ENCODE measurements at places on chromosomes 13 and 19. TPM values are rescaled to one million over a fixed set of nuclear protein-coding genes. Genes with fewer than 3 reads are reported as not detected.

The FFAR1 gene
- polyA plus RNA-seq: 0.66 TPM

DNA sequence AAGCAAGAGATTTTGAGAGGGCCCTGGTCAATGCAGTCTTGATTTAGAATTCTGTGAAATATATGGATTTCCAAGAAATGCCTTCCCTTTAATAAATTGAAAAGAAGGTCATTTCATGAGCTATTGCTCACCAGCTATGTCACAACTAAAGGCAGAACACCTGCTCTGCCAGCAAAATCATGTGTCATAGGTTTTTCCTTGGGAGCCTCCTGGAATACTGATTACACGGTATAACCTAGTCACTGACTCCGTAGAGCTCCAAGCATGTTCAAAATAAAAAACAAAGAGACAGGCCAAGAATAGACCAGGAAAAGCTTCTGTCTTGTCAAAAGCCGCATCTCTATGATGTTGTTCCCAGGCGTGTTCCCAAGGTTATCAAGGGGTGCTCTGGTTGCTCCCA, 45.5 kb downstream of the HSPH1 start:
- H3K4me1 ChIP-seq: no peaks in the 10 kb centered on the region
- no peak overlapping the region for H3K27ac ChIP-seq
- no peak overlapping the region for H3K4me3 ChIP-seq
- H3K36me3 ChIP-seq: no peaks in the 10 kb centered on the region

- no peak overlapping the region for H3K27ac ChIP-seq
- H3K4me3 ChIP-seq: no peak overlapping the region
- H3K27me3 ChIP-seq: no peaks in the 10 kb centered on the region
Measured at GRCh38 chr13:71831716-71832115, 35.3 kb downstream of the DACH1 start.

The RGL3 gene
- 58.1 TPM for polyA plus RNA-seq

- peak overlapping the region; percentile 49 for H3K4me3 ChIP-seq
- H3K4me1 ChIP-seq: peaks cover 11% of the 10 kb centered on the region
- H3K36me3 ChIP-seq: no peaks in the 10 kb centered on the region
- H3K27me3 ChIP-seq: no peaks in the 10 kb centered on the region
Measured at GRCh38 chr19:44212866-44213346, 574 bp downstream of the ZNF227 start.

- H3K4me3 ChIP-seq: no peak overlapping the region
- H3K27ac ChIP-seq: peak overlapping the region; percentile 39
- H3K4me1 ChIP-seq: peaks cover 71% of the 10 kb centered on the region
- DNase-seq: no peak
- no peaks in the 10 kb centered on the region for H3K36me3 ChIP-seq
Measured at GRCh38 chr19:53849237-53849676, 18.4 kb upstream of the MYADM start.

DNA sequence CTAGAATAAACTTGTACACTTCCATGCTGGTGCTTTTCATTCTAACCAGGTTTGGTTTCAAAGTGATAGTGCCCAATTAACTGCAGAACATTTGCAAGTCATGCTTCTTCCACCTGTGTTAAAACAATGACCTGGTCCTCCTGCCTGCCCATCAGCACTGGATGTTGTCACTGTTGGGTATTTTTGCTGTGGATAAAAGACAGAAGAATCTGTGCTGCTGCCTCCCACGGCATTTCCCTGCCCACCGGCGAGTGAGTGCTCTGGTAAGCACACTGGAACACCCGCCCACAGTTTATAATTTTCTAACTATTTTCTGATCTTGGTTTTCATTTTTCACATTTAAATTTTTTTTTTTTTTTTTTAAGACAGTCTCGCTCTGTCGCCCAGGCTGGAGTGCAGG, 2.3 kb upstream of the AKAP8 start:
- no peak for DNase-seq
- no peaks in the 10 kb centered on the region for H3K27me3 ChIP-seq
- peaks cover 13% of the 10 kb centered on the region for H3K36me3 ChIP-seq
- H3K4me3 ChIP-seq: no peak overlapping the region
- no peak overlapping the region for H3K27ac ChIP-seq
- peaks cover 3% of the 10 kb centered on the region for H3K4me1 ChIP-seq

GRCh38 chr19:31331536-31331935, 17.7 kb downstream of the TSHZ3 start:
- no peaks in the 10 kb centered on the region for H3K36me3 ChIP-seq
- peak overlapping the region; percentile 1 for H3K27ac ChIP-seq
- H3K4me1 ChIP-seq: peaks cover 39% of the 10 kb centered on the region
- no peak for DNase-seq
- H3K27me3 ChIP-seq: no peaks in the 10 kb centered on the region
- H3K4me3 ChIP-seq: no peak overlapping the region

GRCh38 chr19:7515645-7516151, at the start of gene ZNF358:
Gene ZNF358, plus strand, starts transcription at chr19:7516103. Its CDS starts 3,140 bp downstream, at chr19:7519243.
- H3K36me3 ChIP-seq: no peaks in the 10 kb centered on the region
- H3K27ac ChIP-seq: peak within 1 kb of the TSS; percentile 85
- peaks cover 22% of the 10 kb centered on the region for H3K4me1 ChIP-seq
- peak; percentile 66 for DNase-seq
- H3K4me3 ChIP-seq: peak within 1 kb of the TSS; percentile 58

The GPR42 gene
- polyA plus RNA-seq: 0.11 TPM

- no peaks in the 10 kb centered on the region for H3K27me3 ChIP-seq
- no peaks in the 10 kb centered on the region for H3K36me3 ChIP-seq
- H3K4me3 ChIP-seq: no peak overlapping the region
- H3K4me1 ChIP-seq: peaks cover 4% of the 10 kb centered on the region
- no peak for DNase-seq
Measured at GRCh38 chr13:39527961-39528660, 74.9 kb downstream of the LHFPL6 start.

The SLITRK5 gene
- polyA plus RNA-seq: 2.6 TPM

GRCh38 chr19:40366697-40367561, 18.4 kb downstream of the PLD3 start:
- peak overlapping the region; percentile 37 for H3K4me3 ChIP-seq

DNA sequence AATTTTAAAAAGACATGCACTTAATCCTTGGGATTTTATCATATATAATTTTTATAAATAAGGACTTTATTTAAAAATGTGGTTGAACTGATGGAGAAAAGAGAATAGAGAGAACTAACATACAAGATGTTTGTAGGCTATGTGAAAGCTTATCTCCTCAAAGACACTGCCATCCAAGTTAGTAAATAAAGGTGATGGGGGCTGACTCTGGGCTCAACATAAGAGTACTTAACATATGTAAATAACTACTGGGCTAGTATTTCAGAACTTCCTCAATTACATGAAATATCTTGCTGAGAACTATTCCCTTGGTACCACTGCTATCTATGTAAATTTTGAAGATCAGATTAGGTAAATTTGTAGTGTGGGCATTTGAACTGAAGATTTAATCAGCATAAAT, 1017.3 kb upstream of the PCDH20 start:
- no peak overlapping the region for H3K27ac ChIP-seq
- no peaks in the 10 kb centered on the region for H3K27me3 ChIP-seq
- H3K4me1 ChIP-seq: no peaks in the 10 kb centered on the region
- H3K4me3 ChIP-seq: no peak overlapping the region

- no peak overlapping the region for H3K27ac ChIP-seq
- no peak for DNase-seq
- H3K27me3 ChIP-seq: no peaks in the 10 kb centered on the region
Measured at GRCh38 chr13:61857198-61857597, 441.5 kb upstream of the PCDH20 start.

DNA sequence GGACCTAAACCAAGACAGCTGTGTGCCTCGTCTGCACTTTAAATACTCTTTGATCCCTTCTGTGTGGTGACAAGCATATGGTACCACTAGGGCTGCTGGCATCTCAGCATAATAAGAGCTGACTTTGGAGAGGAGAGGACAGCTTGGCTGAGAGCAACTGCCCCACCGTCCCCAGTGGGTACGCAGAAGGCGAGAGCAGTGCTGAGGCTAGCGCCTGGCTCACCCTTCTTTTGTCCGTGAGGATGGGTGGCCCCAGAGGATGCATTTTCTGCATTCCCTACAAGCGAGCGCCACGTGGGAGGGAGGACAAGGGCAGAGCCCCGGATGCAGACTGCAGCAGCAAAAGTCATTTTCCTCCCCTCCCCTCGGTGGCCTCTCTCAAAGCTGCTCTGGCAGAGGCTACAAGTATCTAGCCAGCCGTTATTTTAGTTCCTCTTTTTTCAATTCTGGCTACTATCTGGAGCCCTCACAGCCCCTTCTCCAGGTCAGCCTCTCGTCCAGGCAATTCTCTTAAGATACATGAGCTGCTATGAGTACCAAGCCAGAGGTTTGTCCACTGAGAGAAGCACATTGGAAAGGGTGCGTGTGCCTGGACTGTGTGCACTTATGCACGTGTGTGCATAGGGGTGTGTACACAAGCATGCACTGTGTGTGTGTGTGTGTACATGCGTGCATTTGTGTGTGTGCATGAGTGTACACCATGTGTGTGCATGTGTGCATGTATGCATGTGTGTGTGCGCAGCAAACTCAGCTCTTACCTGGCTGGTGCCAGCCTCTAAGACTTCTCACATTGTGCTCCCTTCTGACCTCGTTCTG, 51.3 kb downstream of the RAB20 start:
- H3K36me3 ChIP-seq: peaks cover 3% of the 10 kb centered on the region
- H3K27ac ChIP-seq: no peak overlapping the region
- peaks cover 31% of the 10 kb centered on the region for H3K4me1 ChIP-seq

DNA sequence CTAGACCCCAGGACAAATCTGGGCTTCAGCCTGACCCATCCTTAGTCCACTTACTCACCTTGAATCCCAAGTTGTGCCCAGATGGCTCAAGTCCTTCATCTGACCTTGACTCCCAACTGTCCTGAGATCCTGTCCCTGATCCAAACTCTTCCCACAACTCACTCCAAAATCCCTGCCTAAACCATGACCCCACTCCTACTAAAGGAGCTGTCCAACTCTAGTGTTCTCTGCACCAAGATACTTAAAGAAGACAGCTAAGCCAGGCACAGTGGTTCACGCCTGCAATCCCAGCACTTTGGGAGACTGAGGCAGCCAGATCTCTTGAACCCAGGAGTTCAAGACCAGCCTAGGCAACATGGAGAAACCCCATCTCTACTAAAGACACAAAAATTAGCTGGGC, 8.5 kb downstream of the POU2F2 start:
- H3K4me3 ChIP-seq: no peak overlapping the region
- H3K4me1 ChIP-seq: no peaks in the 10 kb centered on the region
- no peaks in the 10 kb centered on the region for H3K36me3 ChIP-seq
- H3K27ac ChIP-seq: no peak overlapping the region
- no peak for DNase-seq

GRCh38 chr19:10390652-10391286, 10.4 kb upstream of the TYK2 start:
- H3K27ac ChIP-seq: no peak overlapping the region
- H3K27me3 ChIP-seq: no peaks in the 10 kb centered on the region
- peaks cover 21% of the 10 kb centered on the region for H3K4me1 ChIP-seq
- H3K36me3 ChIP-seq: no peaks in the 10 kb centered on the region
- peak; percentile 65 for DNase-seq

DNA sequence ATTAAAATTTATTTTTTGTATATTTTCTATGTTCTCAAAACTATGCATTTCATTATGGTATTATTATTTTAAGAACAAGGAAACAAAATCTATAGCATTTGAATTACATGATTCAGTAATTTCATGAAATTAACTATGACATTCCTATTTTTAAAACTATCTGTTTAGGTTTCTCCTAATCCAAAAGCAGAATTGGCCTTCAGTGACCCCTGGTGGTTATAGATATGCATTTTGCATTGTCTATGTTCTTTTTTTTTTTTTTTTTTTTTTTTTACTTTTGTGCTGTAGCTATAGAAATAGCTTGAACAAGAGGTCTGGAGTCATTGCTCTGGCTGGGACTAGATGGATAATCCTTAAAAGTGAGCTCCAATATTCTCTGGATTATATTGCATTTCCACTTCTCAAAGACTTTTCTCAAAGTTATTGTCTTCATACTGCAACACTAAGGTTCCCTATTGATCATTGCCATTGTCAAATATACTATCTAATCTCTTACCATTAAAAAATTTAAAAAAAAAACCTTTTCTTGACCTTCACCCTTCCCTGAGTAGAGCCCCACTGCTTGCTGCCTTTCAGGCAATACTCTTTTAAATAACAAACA, 15.9 kb upstream of the DNAJC3 start:
- H3K27me3 ChIP-seq: no peaks in the 10 kb centered on the region
- no peak for DNase-seq
- no peak overlapping the region for H3K27ac ChIP-seq

The PALM gene
- polyA plus RNA-seq: 40.3 TPM

DNA sequence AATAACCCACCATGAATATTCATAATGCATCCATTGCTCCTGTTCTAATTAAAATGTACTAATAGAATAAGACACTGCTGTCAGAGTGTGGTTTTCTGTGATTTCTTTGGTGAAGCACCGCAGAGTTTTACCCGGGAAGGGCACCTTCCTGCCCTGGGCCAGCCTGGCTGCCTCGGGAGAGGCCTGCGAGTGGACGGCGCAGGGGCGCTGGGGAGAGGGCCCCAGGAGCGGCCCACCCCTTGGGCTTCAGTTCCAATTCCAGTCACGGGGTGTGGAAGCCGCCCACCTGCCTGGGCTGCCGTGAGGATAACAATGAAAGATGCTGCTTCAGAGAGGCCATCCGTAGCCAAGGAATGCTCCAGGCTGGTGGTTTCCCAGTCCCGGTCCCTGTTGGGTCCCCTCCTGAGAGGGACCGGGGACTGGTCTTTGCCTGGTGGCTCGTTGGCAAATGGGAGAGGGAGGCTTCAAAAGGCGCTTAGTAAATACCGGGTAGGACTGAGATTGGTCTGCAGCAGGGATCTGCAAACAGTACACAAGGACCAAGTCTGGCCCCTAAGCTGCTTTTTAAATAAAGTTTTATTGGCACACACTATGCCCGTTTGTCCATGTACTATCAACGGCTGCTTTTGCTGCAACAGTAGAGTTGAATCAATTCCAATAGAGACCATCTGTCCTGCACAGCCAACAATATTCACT, 18.0 kb downstream of the TCF3 start:
- H3K27ac ChIP-seq: no peak overlapping the region
- H3K4me1 ChIP-seq: no peaks in the 10 kb centered on the region
- H3K4me3 ChIP-seq: no peak overlapping the region
- no peaks in the 10 kb centered on the region for H3K27me3 ChIP-seq
- no peaks in the 10 kb centered on the region for H3K36me3 ChIP-seq

GRCh38 chr19:28472843-28473242, 740.1 kb downstream of the UQCRFS1 start:
- peak overlapping the region; percentile 55 for H3K27ac ChIP-seq
- DNase-seq: peak; percentile 27
- H3K4me1 ChIP-seq: no peaks in the 10 kb centered on the region
- H3K27me3 ChIP-seq: no peaks in the 10 kb centered on the region
- no peak overlapping the region for H3K4me3 ChIP-seq

The CYP2A7 gene
- polyA plus RNA-seq: 0.36 TPM

GRCh38 chr19:6753178-6754031, 13.8 kb downstream of the SH2D3A start:
- no peak overlapping the region for H3K27ac ChIP-seq
- peak overlapping the region; percentile 21 for H3K4me3 ChIP-seq
- H3K4me1 ChIP-seq: peaks cover 14% of the 10 kb centered on the region
- H3K36me3 ChIP-seq: peaks cover 69% of the 10 kb centered on the region

DNA sequence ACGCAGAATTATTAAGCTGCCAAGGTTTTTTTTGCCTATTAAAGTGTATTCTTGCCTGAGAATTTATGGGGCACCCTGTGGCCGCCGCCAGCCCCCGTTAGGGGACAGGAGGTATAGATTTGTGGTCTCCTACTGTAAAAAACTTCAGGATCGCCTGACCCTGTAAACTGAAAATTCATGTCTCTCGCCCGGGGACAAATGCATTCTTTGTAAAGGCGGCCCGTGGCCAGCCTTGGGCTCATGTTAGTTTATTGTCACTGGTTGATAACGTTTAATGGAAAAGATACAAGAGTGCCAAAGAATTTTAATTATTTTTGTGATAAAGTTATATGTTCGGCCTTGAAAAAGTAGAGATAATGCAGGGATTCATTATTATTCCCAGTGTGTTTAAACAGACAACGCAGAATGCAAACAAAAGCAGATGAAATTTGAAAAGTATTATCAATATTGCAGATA, 141.7 kb downstream of the URI1 start:
- H3K27me3 ChIP-seq: no peaks in the 10 kb centered on the region
- DNase-seq: peak; percentile 40
- no peaks in the 10 kb centered on the region for H3K4me1 ChIP-seq
- no peaks in the 10 kb centered on the region for H3K36me3 ChIP-seq
- no peak overlapping the region for H3K4me3 ChIP-seq
- no peak overlapping the region for H3K27ac ChIP-seq

Measured in left lung (tissue), 14 donors.